ENCODE measurements at places on chromosomes 2 and 18.

DNA sequence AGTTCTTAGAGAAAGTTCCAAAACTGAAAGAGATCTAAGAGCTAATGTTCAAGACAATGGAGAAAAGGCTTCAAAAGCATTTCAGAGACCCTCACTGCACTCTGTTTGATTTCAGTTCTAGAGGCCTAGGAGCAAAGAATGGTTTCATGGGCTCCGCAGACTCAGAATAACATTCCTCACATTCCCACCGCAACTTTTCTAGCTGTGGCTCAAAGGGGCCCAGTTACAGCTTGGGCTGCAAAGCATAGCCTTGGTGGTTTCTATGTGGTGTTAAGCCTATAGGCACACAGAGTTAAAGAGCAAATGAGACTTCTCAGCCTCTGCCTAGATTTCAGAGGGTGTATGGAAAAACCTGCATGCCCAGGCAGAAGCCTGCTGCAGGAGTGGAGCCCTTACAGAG lies 73.0 kb downstream of the FSIP2 start:
- DNase-seq = no peak

DNA sequence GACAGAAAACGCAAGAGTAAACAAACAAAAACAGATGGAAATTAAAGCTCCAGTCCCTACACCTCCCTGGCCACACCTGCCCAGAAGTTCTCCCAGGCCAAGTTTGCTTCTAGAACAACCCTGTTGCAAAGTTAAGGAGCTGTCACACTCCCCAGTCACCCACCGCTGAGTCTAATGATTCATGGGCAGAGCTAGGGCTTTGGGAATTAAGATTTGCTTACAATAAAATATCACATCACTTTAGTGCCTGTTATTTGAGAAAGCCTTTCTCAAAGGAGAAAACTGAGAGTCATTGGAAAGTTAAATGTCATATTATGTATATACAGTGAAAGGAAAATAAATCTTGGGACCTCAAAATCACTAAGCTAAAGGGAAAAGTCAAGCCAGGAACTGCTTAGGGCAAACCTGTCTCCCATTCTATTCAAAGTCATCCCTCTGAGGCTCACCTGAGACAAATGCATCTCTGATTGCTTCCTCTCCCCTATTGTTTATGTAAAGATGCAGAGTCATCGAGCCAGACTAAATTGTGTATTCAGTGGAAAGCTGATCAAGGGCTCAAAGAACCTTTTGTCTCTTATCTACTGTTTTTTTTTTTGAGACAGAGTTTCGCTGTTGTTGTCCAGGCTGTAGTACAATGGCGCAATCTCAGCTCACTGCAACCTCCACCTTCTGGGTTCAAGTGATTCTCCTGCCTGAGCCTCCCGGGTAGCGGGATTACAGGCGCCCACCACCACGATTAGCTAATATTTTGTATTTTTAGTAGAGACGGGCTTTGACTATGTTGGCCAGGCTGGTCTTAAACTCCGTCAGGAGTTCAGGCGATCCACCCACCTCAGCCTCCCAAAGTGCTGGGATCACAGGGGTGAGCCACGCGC lies 2.8 kb downstream of the CRYGB start:
- no peak for DNase-seq

DNA sequence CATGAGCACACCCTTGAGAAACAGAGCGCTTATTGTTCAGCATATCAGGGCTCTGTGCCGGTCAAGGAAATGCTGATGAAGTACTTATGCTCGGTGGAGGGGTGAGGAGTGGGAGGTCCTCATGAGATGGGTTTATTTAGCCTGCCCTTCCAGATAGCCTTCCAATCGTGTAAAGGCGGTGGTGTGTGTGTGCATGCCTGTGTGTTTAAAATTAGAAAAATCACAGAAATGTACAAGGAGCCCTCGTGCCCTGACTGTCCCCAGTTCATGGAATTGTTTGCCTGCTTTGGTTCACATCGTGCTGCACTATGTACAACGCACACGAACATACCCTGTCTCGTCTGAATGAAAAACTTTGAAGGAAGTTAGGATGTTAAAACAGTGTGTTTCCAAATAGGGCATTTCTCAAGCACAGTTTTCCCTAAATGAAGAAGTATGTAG lies 158.6 kb downstream of the AQP4 start:
- no peak for DNase-seq

DNA sequence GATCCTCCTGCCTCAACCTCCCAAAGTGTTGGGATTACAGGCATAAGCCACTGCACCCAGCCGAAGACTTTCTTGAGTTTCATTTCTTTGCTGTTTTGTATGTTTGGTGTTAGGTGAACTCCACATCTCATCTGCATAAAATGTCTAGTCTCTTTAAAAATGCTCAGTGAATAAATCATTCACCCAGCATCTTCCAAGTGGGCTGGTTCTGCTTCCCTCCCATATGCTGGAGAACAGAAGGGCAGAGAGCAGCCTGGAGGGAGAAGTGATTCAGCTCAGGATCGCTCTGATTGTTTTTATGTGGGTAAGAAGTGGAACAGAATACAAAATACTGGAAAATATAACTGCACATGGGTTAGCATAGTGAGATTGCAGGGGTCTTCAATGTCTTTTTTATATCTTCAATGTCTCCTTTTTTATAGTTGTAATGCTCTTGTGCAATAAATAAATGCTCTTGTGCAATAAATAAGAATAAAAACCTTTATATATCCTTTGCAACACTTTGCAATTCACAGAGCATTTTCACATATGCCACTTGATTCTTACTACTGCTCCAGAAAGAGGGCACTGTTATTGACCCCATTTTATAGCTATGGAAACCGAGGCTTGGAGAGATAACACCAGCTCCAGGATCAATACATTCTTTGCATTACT lies 253.0 kb upstream of the NCKAP5 start:
- DNase-seq = no peak

DNA sequence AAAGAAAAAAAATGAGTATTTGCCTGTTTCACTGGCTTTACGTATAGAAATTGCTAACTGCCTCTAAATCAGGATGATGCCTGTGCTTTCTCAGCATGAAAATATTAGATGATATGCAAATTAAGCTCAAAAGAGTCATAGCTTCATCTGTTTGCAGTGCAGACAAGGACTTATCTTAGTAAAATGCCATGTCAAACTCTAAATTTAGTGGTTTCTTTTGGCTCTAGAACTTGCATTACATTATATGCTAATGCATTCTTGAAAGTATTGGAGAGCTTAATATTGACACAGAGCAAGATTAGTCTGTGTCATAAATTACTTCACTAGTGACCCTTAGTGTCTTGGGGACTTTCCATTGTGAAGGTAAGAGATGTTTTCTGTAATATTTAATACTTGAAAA lies 1109.1 kb upstream of the NRXN1 start:
- DNase-seq = no peak

GRCh38 chr2:236309669-236310029 lies 45.4 kb upstream of the ASB18 start:
- DNase-seq = no peak

GRCh38 chr2:237931205-237931721 lies 35.6 kb upstream of the UBE2F start:
- DNase-seq = no peak

- DNase-seq = no peak
Observed at GRCh38 chr2:217045700-217046475, 186.0 kb upstream of the TNP1 start.

- no peak for DNase-seq
Observed at GRCh38 chr2:236969767-236970655, 115.7 kb upstream of the COPS8 start.

GRCh38 chr2:226738821-226739544 lies 60.6 kb downstream of the IRS1 start:
- DNase-seq = no peak

- DNase-seq = no peak
Observed at GRCh38 chr18:57789759-57790158, 13.4 kb downstream of the ATP8B1 start.

DNA sequence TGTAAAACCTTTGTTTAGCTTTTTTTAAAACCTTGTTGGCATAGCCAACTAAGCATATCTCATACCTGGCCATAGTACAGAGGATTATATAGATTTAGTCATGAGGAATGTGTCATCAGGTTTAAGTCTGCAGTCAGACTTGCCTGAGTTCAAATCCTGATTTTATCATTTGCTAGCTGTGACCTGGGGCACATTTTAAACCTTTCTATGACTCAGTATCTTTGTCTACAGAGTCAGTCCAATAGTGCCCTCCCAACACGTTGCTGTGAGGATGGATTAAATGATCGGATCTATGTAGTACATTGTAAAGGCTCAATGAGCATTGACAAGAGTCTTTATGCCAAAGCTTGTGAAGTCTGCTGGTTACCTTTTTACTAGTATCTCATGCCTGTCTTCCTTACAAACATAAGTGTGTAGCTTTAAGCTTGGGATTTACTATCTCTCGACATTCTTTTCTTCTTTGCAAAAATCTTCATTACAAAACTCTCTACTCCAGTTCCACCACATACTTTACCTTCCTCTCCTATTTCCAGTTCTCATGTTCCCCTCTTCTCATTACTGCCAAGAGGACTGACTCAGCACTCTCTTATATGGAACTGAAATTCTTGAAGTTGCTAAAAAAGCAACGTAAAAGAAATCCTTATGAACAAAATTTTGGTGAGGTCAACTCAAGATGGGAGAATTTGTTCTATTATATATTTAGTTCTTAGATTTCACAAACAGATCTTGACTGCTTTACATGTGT lies 68.1 kb upstream of the RBMS1 start:
- DNase-seq = no peak

DNA sequence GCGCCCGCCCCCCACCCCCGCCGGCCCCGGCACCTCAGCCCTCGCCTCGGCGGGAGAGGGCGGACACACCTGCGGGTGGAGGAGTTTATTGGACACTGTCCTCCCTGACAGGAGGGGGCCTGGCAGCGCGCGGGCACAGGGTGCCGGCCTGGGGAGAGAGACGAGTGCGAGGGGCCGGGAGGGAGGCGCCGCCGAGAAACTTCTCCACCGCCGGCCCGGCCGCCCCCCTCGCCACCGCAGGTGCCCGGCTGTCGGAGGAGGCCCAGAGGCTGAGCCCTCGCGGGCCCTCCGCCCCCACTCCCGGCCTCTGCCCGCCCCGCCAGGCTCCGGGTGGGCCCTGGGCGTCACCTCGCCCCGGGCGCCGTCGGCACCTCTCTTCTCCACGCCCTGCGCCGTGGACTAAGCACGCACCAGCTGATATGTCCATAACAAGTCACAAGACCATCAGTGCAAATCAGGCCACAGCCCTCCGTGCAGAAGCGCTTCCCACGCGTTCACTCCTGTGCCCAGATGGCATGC lies 311.3 kb downstream of the CELF4 start:
- no peak for DNase-seq

All from activated naive CD4-positive, alpha-beta T cell treated with anti-CD3 and anti-CD28 coated beads, Interleukin-2, amount 50 U/mL, for 72 hours (primary cell).